ENCODE measurements at places on chromosomes 2 and 18.

DNA sequence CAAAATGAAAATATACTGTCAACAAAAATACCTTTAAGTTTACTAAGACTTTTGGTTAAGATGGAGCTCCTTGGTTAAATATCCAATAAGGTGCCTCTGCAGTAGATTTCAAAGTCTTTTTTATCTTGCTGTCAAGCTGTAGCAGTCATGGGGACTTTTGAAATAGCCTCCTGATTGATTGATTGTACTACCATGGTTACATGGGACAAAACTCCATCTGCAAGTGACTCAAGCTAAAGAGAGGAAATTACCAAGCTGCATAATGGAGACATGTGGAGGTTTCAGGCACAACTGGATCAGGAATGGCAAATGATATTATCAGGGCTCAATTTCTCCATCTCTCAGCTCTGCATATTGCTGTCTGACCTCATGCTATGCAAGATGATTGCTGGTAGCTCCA is 73.4 kb upstream of the ST8SIA3 start:
- no peak for DNase-seq

DNA sequence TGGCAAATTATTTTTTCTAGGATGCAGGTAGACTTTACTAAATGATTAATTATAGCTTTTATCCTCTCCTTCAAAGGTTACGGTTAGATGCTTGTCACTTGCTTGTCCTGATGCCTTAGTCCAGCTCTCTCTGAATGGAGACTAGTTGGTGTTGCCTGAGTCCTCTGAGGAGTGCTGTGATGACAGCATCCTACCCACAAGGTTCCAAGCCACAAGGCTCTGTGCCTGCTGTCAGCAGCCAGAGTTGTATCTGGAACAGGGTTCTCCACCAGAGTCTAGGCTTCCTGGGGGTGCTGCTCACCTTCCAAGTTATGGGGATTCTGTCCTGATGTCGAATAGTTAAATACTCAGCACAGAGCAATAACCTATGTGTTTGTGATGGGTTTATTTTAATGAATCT is 125.7 kb downstream of the GALNT1 start:
- no peak for DNase-seq

GRCh38 chr2:647691-648231 is 29.4 kb downstream of the TMEM18 start:
- no peak for DNase-seq

DNA sequence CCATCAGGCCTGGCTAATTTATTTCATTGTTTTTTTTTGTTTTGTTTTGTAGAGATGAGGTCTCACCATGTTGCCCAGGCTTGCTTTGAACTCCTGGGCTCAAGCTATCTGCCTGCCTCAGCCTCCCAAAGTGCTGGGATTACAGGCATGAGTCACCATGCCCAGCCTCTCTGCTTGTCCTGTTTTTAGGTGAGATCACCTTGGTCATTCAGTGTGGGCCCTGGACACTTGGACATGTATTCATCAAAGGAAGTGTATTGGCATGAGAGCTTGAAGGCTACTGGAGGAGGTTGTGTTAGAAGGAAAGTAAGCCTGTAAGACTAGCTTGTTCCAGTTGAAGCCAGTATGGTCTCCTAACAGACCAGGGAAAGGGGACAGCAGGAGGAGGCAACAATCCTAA is 229.2 kb upstream of the RGPD4 start:
- no peak for DNase-seq

Measured in NCI-H1105 (cell line).